ENCODE measurements at places on chromosomes 7 and 10.

- no peak for DNase-seq
Observed at GRCh38 chr7:121416533-121416932, 20.4 kb upstream of the FAM3C start.

- no peak for DNase-seq
Observed at GRCh38 chr7:129502708-129503685, 666 bp downstream of the SMKR1 start.

DNA sequence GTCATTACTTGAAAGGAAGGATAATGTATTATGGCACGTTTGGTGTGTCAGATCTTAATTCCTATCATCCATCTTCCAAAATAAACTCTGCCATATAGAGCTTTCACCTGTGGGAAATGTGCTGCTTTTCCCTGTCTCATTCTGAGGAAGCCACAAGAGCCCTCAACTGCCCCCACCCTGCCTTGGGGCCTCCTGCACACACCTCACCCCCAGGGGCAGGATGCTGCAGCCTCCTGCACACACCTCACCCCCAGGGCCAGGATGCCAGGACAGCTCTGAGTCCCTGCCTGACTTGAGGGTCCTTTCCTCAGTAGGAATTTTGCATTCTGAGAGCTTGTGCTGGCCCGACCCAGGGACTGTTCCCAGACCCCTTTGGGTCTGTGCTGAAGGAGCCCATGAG, 67.1 kb downstream of the COL13A1 start:
- no peak for DNase-seq

DNA sequence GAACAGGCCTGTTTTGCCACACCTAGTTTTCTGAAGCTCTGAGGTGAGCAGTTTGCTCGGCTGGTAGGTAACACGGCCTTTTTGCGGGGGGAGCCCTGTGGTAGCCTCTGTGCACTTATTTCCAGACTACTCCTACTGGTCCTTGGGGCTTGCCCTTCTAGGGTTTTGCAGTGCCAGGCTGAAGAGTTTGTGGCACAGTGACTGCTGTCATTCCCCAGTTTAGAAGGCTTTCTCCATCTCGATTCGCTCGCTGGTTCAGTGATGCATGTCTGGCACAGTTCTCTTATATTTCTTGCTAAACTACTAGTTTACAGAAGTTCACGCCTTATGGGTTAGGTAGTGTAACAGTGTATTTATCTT, 711 bp downstream of the KIF20B start:
- no peak for DNase-seq

DNA sequence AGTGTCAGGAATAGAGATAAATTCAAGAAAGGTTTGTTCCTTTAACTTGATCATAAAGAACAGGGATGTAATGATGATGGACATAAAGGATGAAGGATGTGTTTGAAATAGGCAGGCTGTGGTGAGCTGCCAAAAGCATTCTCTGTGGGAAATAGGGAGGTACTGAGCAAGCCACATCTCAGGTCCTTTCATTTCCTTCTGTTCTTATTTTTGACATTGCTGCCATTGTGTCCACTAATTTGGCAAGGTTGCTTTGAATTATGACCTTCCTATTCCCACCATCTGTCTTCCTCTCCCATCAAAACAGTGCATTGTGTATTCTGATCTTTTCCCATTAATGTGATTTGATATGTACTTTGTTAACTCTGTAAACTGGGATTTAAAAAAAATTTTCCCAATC, 9.4 kb downstream of the SCRN1 start:
- no peak for DNase-seq

DNA sequence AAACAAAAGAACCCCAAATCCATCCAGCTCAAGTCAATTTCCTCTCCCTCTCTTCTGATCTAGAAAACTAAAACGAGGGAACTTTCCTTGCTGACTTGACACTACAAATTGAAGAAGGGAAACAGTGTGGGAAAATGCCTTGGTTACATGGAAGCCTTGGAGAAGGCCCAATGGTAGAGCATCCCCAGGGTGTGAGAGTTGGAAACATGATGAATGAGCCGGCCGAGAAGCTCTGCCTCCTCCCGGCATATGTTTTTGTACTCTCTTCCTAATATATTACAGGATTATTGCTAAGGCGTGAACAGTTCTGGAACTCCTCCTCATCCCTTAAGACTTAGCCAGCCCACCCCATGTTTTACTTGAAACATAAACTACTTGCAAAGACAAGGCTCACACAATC, 618.2 kb upstream of the MGMT start:
- DNase-seq = no peak

DNA sequence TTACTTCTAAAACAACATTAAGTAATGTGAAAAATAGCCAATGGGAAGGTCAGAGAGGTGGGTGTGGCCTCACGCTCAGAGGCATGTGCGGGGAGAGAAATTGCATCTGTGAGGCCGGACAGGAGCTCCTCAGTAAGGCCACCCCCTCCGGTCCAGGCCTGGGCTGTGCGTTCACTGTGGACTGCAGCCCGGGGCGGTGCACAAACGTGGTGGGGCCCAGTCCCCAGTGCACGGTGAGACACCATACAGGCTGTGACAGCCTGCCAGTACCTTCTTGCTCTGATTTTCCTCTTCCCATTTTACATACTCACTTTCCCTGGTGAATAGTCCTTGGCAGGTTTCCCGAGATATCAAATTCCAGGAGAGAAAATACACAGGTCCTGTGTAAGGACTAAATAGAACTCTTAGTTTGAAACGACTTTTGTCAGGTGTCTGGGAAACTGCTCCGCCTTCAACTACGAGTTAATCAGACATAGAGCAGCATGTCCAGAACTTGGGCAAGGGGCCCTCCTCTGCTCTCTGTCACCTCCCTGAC, 174.1 kb upstream of the MKI67 start:
- DNase-seq = no peak

- DNase-seq = no peak
Observed at GRCh38 chr7:41994746-41995110, 242.3 kb downstream of the GLI3 start.

- DNase-seq = no peak
Observed at GRCh38 chr7:6252341-6252746, 20.1 kb downstream of the CYTH3 start.

DNA sequence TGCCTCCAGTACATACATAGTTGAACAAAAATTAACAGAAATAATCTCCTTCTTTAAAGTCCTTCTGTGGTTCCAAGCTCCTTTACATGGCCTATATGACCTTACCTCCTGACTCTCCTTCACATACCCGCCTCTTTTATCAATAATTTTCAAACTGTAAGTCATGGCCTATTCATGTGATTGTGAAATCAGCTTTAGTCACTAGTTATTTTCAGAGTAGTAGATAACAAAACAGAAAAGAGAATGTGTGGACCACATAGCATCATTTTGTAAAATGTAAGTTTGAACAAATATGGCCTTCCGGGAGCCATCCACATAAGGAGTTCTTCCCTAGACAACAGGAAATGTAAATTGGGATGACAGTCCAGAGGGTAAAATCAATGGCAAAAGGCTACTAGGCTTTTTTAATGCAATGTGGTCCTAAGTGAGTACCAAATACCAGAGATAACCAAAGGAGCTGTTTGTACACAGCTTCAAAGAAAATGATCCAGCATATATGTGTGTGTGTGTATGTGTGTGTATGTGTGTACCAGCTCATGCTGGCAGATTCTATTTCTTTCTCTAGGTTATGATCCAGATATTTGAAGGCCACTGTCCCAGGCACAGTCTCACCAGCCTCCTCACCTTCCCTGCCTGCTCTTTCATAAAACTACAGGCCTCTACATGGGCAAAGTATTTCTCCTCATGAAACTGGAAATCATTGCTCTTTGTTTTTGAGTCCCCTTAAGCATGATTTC, 12.3 kb upstream of the FAM133B start:
- no peak for DNase-seq

- DNase-seq = no peak
Observed at GRCh38 chr7:22864855-22865601, 42.4 kb upstream of the TOMM7 start.

- DNase-seq = no peak
Observed at GRCh38 chr7:150867605-150868004, 15.3 kb downstream of the AOC1 start.

GRCh38 chr7:30633223-30633622, 38.5 kb downstream of the GARS1 start:
- DNase-seq = no peak

- DNase-seq = no peak
Observed at GRCh38 chr7:80362677-80363076, 149.2 kb downstream of the GNAT3 start.

DNA sequence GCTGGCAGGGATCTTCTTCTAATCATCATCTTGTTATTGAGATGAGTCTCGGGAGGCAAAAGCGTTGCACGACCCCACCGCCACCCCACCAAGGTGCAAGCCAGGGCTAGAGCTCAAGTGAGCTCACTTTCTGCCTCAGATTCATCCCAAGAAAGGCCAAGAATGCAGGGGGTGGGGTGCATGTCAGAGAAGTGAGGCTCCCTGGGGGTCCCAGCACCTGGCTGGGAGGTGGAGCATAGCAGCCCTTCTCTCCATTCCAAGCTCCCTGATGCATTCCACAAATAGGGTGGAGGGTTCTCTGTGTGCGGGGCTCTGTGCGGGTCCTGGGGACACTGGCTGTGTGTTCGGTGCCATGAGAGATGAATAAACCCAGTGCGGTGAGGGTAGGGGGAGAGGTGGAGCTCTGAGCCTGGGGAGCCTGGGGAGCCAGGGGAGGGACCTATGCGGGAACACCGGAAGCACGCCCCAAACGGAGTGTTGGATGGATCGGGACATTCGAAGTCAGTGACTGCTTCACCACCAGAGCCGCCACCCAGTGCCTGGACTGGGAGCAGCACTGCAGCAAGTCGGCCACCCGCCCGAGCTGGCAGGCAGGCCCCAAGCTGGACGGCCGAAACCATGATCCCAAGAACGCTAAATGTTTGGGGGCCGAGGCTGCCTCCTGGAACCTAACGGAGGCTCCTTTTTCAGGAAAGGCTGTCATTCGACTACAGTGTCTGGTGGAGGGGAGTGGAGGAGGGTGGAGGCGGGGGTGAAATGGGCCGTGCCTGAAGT, 17.9 kb upstream of the HMX3 start:
- peak; percentile 61 for DNase-seq

DNA sequence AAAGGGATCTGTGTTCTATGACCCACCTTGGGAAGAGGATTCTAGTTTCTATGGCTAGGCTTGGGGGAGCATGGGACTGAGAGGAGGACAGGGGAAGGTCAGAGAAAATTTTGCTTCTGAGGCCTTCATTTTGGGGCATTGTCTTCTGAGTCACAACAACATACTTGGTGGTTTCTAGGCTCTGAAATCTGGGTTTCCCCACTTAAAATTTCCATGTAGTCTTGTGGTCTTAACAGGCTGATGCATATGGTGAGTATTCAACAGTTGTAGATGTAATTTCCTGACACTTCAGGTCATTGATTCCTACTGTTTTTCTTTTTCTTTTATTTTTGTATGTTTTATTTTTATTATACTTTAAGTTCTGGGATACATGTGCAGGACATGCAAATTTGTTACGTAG, 88.5 kb downstream of the ANKRD7 start:
- no peak for DNase-seq

GRCh38 chr10:34638406-34639054, 176.6 kb downstream of the PARD3 start:
- DNase-seq = peak; percentile 92

- no peak for DNase-seq
Observed at GRCh38 chr7:32163141-32163806, 93.1 kb upstream of the PDE1C start.

DNA sequence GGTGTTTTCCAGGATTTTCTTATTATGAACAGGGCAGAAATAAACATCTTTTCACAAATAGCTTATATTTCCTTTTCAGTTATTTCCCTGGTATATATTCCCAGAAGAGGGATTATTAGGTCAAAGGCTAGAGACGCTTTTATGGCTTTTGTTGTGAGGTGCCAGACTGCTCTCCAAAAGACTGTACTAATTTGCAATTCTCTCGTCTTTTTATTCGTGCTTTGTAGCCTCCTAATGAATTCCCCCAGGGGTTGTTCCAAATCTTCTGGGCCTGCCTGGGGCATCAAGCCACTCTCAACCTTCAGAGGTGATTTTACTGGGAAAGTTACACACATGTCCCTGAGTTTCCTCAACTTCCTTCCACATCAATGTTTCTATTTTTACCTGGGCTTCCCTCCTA, 34.0 kb upstream of the R3HCC1L start:
- DNase-seq = no peak

DNA sequence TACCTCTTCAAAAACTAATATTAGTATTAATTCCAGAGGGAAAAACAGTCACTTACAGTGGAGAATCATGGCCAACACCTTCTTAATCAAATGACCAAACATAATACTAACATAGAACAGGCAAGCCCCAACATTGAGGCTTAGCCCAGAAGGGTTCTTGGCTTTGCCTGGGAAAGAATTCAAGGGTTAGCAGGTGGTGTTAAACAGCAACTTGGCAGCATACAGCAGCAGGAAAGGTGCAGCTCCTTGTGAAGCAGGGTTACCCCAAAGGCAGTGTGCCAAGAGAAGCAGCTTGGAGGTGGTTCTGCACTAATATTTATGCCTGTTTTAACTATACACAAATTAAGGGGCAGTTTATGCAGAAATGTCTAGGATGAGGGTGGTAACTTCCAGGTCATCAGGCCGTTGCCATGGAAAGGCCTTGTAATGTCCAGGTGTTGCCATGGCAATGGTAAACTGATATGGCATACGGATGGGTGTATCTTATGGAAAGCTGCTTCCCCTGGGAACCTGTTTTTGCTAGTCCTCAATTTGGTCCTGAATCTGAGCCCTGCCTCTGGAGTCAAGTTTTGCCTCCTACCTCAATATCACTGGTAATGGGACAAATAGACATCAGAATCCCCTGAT, 27.2 kb upstream of the BEND7 start:
- DNase-seq = peak; percentile 88

DNA sequence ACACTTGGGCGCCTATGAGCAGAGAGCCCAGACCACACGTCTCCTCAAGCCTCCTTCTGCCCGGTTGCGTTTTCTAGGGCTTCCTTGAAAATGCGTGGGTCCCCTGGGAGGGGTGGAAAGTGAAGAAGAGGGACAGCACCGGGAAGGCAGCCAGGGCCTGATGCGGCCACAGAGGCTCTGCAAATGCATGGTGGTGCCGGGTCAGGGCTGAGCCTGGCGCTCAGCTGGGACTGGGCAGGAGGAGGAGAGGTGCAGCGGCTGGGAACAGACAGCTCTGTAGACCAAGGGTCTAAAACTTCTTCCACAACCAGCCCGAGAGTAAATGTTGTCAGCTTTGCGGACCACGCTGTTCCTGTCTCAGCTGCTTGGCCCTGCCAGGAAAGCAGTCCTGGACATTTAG, 1.6 kb downstream of the DPYSL4 start:
- DNase-seq = no peak

DNA sequence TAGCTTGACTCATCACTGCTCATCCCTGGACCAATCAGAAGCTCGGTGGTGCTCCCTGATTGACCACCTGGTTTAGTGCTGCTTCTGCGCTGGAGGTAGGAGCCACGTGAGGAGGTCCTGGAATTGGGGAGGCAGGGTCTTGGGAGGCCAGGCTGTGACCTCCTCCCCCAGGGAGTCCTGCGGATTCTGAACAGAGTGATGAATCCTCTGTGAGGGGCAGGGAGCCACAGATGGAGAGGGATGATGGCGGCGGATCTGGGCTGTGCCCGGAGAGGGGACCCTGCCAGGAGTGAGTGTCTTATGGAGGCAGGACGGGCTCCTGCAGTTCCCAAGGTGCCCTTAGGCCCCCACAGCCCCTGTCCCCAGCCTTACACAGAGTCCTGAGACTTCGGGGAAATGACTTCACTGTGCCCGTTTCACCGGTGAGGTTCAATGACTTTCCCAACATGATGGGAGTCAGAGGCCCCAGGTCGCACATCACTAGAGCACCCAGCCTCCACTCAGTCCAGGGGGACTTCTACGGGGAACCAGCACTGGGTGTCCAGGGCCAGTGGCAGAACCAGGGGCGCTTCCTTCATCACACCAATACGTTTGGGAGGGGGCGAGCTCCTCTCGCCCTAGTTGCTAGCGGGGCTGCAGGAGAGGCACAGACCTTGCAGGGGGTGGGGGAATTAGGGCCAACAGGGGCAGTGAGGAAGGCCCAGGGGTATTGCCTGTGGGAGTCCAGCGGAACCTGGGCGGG, 48.9 kb downstream of the FKBP6 start:
- DNase-seq = no peak
